ENCODE measurements at places on chromosomes 3 and 15.

DNA sequence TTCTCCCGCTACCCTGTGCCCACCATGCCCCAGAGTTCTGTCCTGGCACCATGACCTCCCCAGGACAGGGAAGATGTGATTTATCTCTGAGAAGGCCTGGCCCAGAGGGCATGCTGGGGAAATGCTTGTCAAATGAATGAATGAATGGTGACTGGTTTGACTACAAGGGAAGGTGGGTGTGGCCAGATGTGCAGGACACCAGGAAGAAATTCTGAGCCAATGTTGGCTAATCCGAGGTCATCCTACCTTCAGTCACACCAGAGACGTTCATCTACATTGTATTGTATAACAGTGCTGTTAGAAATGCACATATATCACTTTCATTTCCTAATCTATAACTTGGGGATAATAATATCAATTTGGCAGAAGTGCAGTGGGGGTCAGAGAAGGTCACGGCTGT is 138.4 kb downstream of the FAM43A start:
- DNase-seq, result no peak

DNA sequence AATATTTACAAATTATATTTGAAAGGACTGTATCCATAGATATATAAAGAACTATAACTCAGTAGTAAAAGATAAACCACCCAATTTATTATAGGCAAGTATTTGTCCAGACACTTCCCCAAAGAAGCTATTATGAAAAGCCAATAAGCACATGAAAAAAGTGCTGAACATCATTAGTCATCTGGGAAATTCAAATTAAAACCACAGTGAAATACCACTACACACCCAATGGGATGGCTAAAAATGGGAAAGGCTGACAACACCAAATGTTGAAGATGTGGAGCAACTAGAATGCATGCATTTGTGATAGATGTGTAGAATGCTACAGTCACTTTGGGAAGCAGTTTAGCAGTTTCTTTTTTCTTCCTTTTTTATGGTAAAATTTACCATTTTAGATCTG is 147.0 kb downstream of the PDE8A start:
- DNase-seq, result no peak

- no peak for DNase-seq
Observed at GRCh38 chr3:42532229-42532628, 29.8 kb downstream of the VIPR1 start.

DNA sequence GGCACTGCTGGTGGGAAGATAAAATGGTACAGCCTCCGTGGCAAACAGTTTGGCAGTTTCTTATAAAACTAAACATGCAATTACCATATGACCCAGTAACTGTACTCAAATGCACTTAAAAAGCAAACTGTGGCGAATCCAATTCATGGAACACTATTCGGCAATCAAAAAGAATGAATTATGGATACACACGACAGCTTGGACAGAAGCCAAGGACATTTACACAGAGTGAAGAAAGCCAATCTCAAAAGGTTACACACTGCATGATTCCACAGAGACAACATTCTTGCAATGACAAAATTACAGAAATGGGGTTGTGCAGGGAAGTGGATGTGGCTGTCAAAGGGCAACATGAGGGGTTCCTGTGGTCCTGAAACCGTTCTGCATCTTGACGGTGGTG is 122.1 kb upstream of the IQSEC1 start:
- DNase-seq, result no peak

GRCh38 chr3:62068337-62068736 is 305.0 kb downstream of the FEZF2 start:
- no peak for DNase-seq

DNA sequence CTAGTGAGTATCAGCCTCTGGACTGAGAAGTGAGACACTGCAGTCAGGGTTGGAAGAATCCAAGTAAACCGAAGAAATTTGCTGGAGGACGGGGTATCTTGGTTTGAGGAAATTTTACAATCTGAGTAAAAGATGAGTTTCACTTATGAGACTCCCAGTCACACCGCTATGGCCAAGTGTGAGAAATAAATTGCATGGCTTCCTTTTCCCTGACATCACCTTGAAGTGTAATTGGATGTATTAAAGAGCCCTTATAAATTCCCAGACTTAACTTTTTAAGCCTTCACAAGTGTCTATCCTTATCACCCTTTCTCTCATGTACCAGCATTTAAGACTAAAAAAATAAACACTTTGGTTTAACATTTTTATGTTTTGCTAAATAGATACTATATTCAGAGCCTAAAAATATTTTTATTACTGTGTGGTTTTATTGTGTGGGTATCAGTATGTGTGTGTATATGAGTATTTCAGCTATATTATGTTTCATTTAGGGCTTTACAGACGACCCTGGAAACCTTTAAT is 23.8 kb downstream of the USP3 start:
- no peak for DNase-seq

GRCh38 chr15:63324770-63325169 is 47.4 kb downstream of the APH1B start:
- peak; percentile 51 for DNase-seq

DNA sequence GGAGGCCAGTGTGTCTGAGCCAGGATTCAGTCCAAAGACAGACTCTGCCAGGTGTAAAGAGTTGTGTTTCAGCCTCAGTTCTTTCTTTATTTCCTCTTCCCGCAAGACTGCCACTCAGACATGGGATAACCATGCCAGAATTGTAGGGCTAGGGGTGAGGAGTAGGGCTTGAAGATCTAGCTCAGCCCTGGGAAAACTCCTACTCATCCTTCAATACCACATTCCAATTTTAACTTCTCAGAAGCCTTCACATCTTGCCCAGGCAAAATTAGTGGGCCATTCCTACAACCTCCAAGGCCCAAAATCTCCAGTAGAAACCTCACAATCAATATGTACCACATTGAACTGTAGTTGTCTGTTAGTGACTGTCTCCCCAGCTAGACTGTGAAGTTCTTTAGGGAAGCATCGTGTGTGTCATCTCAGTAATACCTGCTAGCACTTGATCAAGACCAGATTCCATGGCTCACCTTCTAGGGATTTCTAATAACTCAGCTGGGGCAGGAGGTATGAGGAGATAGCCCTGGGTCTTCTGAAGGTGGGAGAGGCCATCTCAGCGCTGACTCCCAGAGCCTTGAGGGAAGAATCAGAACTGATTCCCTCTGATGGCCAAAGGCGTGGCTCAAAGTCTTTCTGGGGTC is 19.7 kb downstream of the HRH1 start:
- DNase-seq, result no peak

DNA sequence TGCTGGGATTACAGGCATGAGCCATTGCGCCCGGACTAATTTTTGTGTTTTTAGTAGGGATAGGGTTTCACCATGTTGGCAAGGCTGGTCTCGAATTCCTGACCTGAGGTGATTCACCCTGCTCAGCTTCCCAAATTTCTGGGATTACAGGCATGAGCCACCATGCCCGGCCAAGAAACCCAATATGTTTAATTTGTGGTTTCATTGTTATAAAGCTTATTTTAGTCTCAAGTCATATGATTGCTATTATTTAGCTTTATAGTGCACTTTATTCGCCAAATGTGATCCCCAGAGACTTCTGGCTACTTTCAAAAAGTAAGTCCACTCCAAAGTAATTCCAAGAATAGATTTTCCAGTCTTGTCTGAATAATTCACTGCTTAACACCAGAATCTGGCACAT is 19.3 kb upstream of the SLC4A7 start:
- no peak for DNase-seq

- DNase-seq, result peak; percentile 37
Observed at GRCh38 chr15:69478259-69478781, 25.7 kb downstream of the RPLP1 start.

DNA sequence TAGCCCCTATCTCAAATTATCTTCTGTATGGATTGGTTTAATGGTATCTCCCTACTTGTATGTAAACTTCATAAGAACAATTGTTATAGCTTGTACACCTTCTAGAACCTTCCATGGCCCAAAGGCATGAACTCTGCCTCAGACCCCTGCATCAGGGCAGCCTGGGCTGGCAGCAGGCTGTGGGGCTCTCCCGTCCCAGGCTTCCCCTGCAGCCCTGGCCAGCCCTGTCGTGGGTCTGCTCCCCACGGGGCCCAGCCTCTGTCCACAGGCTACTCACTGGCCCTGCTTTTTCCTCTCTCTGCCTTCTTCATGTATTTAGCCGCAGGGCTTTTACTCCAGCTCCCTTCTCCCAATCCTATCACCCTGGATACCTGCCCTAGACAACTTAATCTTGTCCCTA is 4.4 kb downstream of the SCN5A start:
- DNase-seq, result no peak

DNA sequence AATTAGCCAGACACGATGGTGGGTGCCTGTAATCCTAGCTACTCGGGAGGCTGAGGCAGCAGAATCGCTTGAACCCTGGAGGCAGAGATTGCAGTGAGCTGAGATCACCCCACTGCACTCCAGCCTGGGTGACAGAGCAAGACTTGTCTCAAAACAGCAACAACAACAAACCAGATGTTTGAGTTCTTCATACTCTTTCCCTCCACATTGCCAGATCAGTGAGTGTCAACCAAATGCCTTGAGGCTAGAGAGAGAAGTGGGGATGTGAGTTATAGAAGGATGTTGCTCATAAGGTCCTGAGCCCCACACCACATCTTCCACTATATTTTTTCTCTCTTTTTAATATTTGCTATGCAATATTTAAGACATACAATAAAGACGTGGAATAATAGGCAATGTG is 19.8 kb downstream of the MAPKBP1 start:
- no peak for DNase-seq

- no peak for DNase-seq
Observed at GRCh38 chr3:157370867-157371266, 65.8 kb upstream of the PTX3 start.

GRCh38 chr3:125128861-125129501 is 73.2 kb upstream of the HEG1 start:
- no peak for DNase-seq

DNA sequence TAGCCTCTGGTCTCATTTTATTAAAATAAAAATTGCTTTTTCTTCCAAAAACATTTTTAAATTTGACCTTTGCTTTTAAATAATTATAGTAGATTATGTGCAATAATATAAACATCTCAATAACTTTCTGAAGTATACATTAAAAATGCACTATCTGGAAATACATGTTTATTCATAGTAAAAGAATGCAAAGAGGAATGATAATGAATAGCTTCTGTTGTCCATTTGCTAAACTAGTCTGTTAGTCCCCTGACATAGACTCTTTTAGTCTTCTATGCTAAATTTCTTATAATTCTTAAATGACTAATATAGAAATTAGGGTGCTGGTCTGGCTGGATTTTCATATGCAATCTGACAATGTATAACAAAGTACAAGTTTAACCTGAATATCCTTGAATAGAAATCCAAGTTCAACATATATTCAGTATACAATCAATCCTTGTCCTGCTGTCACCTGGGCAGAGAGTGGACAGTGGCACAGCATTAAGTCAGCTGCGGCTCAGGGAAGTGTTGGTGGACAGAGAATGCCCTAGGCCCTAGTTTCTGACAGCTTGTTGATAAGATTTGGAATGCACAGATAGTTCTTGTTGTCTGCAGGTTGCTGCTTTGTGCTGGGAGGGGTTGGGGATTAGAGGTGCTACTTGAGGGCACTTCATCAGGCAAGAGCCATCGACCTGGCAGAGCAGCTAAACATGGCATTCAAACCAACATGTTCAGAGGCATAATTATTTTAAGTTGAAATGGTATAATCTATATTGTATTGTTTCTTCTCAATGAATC is 161.7 kb downstream of the MBNL1 start:
- DNase-seq, result no peak

DNA sequence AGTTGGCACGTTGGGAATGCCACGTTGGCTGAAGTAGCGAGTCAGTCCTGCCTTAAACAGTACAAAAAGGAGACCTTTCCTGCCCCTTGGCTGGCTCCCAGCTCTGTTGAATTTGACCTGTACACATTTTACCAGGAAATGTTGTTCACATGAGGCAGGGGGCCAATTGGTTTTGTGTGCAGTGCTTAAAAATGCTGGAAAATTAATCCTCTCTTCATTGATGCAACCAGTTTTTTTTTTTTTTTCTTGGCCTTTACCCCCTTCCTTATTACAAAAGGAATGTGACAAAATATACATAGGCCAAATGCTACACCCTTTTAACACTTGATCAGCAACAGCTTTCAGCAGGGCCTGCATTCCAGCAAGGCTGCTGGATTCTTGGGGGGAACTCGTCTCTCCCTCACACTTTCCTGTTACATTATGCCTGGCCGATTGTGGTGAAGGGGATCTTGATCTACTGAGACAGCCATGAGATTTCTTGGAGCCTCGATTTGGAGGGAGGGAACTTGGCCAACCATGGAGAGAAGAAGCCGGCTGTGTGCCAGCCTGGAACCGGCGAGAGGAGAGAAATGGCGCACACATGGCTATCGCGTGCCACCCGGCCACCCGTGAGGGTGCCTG is 93.1 kb downstream of the DNASE1L3 start:
- DNase-seq, result no peak

DNA sequence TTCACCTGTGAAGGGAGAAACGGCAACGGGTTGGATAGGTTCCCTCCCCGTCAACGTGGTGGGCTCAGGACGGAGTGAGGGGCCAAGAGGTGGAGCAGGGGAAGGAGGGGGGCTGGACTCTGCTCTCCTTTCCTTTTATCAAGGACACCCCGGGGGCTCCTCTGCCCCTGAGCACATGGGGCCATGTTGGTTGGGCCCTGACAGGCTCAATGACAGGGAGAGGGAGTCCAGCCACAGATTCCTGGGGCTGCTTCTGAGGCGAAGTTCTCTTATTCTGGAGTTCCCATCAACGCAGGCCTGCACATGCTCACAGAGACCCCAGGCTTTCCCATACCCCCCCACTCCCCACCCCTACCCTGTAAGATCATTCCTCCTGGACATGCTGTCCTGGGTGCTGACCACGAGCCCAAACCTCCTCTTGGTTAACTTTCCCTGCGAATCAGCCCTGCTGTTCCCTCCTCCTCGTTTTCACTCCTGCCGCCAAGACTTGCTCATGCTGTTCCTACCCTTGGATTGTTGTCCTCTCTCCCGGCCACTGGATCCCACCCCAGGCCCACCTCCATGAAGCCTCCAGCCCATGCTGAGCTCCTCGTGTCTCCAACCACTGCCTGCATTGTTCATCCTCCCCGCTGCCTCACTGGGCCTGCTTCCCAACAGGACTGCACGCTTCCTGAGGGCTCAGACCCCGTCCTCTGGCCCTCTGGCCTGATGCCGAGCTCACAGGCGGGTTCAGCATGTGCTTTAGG is 61.2 kb downstream of the SENP2 start:
- no peak for DNase-seq

DNA sequence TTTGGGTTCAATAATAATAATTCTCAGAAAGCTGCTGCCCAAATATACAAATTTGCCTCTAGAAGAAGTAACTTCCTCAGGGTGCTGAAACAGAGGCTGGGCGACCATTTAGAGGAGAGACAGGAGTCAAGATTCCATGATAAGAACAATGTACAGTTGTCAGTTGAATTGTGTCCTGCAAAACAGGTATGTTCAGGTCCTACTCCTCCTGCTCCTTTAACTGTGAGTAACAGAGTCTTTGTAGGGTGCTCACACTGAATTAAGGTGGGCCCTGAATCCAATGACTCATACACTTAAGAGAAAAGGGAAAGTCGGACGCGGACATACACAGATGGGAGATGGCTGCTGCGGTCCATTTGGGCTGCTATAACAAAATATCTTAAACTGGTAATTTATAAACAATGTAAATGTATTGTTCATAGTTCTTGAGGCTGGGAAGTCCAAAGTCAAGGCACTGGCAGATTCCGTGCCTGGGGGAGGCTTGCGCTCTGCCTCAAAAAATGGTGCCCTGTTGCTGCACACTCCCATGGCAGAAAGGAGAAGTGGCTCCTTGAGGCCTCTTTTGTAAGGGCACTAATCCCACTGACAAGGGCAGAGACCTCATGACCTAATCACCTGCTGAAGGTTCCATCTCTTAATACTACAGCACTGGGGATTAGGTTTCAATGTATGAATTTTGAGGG is 55.1 kb downstream of the MB21D2 start:
- DNase-seq, result no peak

GRCh38 chr3:97831140-97831539 is 9.3 kb downstream of the CRYBG3 start:
- no peak for DNase-seq

- DNase-seq, result no peak
Observed at GRCh38 chr15:77702211-77702957, 69.7 kb upstream of the LINGO1 start.
